ENCODE measurements at places on chromosomes 7 and 10.

DNA sequence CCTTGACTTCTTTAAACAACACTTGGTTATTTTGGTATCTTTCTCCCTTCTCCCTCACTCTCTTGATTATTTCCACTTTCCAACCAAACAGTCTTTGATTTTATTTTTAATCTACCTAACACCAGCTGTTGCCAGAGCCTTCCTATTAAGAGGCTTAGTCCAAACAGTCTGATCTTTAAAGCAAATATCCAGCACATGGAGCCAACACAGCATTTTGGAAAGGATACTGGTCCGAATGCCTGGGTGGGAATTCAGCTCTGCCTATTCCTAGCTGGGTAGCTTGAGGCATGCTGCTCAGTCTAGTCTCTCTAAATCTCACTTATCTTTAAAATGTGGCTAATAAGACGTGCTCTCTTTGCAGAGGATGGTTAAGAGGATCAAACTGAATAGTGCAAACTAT is 129.3 kb downstream of the NRCAM start:
- no peak for DNase-seq

DNA sequence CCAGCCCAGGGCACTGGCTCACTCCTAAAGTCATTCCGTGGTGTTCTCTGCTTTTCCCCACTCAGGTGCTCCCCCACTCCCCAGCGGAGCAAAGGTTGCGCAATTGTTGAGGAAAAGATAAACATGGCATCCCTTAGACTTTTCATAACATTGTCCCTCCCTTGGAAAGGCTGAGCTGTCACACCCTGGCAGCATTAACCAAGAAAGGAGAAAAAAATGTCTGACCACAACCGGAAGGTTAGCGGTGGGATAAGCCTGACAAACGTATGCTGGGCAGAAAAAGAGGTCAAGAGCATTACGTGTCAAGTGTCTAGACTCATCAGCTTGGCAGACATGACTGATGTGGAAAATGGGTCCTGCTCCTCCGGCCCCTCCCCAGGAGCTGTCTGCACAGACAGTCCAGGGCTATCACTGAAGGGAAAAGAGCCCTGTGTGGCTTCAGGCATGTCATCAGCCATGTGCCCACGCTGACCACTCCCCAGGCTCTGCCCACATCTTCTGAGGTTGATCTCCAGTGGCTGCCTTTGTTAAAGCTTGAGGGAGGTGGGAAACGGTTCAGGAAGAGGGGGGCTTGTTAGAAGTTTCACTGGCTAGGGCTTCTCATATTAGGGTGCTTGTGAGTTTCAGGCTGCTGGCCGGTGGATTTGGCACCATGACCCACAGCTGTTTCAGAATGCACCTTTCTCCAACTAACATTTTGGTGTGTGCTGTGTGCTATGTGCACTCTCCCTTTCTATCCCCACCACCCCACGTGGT is 30.1 kb downstream of the BTBD16 start:
- no peak for DNase-seq

DNA sequence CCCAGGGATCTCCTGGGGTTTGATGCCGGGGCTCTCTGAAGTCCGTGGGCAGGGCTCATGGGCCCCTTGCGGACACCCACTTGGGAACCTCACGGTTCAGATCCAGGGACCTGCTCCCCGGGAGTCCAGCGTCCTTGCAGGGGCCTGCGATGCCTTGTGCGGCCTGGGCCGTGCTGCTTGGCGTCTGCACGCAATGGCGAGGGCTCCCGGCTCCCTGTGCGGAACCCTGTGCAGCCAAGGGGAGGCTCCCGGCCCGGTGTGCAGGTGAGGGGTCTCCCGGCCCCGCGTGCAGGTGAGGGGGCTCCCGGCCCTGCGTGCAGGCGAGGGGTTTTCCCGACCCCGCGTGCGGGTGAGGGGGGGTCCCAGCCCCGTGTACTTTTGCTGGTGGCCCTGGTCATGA is 146.7 kb downstream of the DNAJB6 start:
- DNase-seq = no peak

DNA sequence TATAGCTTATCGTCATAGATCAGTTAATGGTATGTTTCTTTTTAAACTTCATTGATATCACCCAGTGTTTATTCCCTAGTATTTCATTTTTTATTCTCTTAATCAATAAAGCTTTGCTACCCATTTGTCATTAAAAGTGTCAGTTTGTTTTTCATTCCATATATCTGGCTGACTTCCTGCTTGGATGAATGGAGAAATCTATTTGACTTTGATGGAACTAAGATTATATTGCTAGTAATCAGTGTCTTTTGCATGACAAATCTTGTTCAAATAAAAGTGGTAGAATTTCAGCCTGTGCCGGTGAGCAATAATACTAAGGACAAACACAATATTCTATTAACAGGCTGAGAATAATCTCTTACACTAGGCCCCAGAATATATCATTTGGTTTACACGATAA is 203.3 kb downstream of the SEC23IP start:
- DNase-seq = no peak

DNA sequence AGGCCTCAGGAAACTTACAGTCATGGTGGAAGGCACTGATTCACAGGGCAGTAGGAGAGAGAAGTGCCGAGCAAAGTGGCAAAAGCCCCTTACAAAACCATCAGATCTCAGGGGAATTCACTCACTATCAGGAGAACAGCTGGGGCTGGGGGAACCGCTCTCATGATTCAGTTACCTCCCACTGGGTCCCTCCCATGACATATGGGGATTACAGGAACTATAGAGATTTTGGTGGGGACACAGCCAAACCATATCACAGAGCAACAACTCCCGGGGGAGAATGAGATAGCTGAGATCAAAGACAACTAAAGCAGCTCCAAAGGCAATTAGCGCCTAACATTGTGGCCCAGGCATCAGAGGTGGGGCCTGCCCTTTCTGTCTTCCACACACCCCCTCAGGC is 85.4 kb upstream of the VOPP1 start:
- no peak for DNase-seq

GRCh38 chr7:102106625-102107024 is 180.0 kb upstream of the SH2B2 start:
- DNase-seq = no peak

GRCh38 chr7:16711730-16712129 is 41.8 kb upstream of the TSPAN13 start:
- DNase-seq = no peak

GRCh38 chr10:13072339-13072738 is 27.6 kb upstream of the OPTN start:
- no peak for DNase-seq
